ENCODE measurements at places on chromosomes 1 and 21.

DNA sequence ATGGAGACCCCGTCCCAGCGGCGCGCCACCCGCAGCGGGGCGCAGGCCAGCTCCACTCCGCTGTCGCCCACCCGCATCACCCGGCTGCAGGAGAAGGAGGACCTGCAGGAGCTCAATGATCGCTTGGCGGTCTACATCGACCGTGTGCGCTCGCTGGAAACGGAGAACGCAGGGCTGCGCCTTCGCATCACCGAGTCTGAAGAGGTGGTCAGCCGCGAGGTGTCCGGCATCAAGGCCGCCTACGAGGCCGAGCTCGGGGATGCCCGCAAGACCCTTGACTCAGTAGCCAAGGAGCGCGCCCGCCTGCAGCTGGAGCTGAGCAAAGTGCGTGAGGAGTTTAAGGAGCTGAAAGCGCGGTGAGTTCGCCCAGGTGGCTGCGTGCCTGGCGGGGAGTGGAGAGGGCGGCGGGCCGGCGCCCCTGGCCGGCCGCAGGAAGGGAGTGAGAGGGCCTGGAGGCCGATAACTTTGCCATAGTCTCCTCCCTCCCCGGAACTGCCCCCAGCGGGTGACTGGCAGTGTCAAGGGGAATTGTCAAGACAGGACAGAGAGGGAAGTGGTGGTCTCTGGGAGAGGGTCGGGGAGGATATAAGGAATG is 505 bp downstream of the LMNA start:
- no peak for DNase-seq

GRCh38 chr1:216779686-216780085 is 56.5 kb upstream of the ESRRG start:
- no peak for DNase-seq

GRCh38 chr1:43205671-43206070 is 33.5 kb downstream of the CFAP57 start:
- no peak for DNase-seq

GRCh38 chr21:29384683-29385359 is 86.1 kb downstream of the BACH1 start:
- DNase-seq: no peak

- DNase-seq: no peak
These were observed 59.6 kb downstream of the XPR1 start for GRCh38 chr1:180691322-180691913.

DNA sequence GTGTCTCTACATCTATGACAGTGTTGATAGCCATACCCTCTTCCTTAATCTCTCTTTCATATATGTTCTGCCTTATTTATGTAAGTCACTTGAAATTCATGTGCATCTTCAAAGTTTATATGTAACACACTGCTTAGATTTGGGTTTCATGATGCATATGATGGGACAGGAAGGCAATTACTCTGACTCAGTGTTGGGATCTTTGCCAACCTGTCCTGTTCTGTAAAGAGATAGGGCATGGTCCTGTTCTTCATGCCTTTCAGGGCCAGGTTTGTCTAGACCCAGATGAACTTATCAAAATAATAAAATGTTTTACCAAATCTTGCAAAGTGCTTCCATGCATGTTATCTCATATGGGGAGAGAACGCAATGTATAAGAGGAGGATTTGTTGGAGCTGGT is 69.5 kb downstream of the TMPRSS15 start:
- DNase-seq: no peak

DNA sequence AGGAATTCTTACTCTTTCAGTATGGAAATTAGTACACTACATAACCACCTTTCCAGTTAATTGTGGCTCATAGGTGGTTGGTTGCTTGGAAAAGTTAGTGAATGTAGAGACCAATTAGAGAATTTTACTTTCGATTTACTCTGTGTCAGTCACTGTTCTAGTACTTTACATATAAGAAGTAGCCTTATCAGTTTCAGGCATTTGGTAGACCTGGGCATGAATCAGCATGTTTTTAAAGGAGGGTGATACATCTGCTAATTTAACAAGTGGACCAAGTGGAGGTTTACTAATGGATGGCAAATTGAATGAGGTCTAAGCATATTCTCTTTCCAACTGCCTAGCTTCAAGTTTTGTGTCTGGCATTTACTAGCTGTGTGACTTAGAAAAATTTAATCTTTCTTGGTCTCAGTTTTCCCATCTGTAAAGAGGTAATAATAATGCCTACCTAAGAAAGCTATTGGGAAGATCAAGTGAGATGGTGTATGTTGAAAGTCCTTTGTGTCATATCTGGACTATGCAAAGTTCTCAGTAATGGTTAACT is 1158.6 kb downstream of the PLA2G4A start:
- DNase-seq: no peak

DNA sequence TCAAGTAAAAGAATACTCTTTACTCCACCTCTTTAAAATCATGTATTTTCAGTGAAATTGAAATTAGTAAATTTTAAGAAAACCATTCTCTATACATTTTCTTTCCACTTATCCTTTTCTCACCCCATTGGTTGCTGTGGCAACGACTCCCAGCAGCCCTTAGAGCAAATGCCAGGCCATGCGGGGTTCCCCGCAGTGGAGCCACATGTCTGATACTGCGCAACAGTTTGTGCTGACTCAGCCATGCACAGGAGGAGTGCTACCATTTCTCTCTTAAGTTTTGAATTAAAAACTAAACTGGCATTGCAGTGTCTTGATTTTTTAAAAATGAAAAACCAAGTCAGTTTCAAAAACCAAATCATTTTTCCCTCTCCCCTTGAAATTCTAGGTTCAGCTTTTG is 214.1 kb upstream of the L1TD1 start:
- DNase-seq: no peak

DNA sequence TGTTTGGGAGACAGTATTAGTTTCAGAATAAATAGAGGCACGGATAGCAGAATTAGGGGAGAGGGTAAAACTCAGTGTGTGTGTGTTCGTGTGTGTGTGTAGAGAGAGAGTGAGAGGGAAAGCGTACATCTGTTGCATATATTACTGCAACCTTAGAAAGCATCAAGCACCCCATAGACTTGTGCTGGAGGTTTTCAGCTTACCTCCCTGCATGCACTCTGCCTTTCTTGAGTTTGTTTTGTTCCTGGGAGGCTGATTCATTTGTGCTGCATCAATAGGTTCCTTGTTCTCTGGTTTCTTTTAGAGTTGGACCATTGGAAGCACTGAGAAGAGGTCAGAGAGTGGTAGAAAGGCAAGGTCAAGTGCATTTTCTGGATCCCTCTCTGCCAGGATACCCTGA is 104.4 kb upstream of the KCNK1 start:
- no peak for DNase-seq

- no peak for DNase-seq
These were observed 3.6 kb upstream of the KIAA2013 start for GRCh38 chr1:11929849-11930248.

GRCh38 chr21:46216132-46216747 is 12.3 kb downstream of the LSS start:
- no peak for DNase-seq

- no peak for DNase-seq
These were observed 107.8 kb upstream of the WNT4 start for GRCh38 chr1:22250724-22251123.

GRCh38 chr1:103129796-103130195 is 21.5 kb upstream of the COL11A1 start:
- no peak for DNase-seq

DNA sequence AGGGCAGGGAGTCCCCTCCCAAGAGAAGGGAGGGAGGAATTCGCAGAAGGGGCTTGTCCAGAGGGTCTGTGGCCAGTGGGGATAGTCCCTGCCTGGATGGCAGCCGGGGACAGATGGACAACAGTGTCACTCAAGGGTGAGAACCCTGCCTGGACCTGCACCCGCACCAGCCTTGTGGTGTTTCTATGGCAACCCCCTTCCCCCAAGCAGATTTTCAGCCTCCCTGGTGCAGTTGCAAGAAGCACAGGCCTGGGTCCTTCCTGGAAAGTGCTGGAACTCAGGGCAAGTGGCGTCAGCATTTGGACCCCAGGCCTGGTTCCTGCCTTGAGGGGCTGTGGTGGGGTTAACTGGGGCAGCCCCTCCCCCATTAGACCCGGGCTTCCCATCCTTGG is 83.8 kb upstream of the ACTL8 start:
- DNase-seq: no peak

DNA sequence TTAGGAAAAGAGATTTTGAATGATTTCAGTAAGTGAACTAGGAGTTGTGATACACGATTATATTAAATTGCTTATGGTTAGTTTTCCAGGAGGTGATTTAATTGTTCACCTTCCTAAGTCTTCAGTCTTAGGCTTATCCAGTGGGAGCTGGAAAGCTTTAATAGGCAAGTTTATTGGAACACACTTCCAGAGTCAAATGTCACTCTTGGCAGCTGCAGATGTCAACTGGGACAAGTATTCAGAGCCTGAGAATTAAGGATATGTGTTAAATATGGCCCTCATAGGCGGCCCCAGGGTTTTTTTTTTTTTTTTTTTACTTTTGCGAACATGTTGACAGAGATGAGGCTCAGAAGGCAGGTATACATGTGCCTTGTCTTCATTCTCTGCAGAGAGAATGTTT is 29.2 kb downstream of the UCK2 start:
- DNase-seq: no peak

GRCh38 chr1:236099355-236099974 is 34.6 kb upstream of the NID1 start:
- no peak for DNase-seq

DNA sequence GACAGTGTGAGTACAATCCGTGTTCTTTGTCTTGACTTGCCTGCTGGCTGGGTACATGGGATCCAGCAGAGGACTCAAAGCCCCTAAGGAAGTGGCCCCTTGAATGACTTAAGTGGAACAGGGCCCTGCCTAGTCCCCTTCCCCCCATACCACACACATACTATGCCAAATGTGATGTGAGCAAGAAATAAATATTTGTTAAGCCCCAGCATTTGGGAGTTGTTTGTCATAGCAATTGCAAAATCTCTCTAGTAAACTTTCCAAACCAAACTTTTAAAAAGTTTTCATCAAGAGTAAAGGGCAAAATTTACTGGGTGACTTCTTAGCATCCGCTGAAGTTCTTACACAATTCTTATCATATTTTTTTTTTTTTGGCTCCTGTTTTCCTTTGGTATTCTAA is 32.5 kb upstream of the CACHD1 start:
- DNase-seq: no peak

DNA sequence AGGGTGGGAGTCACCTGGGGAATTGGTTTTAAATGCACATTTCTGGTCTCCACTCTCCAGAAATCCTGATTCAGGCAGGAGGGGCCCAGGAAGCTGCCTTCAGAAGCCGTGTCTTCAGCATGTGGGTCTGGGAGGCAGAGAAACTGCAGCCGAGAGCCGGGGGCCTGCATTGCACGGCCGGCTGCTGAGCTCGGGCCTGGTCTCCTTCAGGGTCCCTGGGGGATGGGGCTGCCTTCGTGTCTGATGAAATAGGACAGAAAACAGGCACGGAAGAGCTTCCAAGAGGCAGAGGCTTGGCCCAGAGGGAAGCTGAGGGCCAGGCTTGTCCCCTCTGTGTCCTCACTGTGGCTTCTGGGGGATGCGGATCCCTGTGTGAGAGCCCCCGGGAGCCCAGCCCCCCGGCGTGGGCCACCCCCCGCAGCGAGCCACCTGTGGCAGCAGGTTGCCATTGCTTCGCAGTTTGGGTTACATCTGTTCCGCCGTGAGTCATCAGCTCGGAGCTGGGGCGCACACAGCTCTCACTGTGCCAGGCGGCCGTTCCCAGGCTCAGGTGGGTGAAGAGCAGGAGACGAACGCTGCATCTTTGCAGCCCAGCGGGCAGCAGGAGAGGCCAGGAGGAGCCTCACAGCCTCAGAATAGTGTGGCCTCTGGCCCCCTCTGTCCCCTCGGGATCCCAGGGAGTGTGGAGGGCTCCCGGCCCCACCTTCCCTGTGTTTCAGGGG is 72.4 kb downstream of the AJAP1 start:
- no peak for DNase-seq

GRCh38 chr1:65792669-65793358 is at the start of gene PDE4B:
Gene PDE4B, plus strand, starts transcription at chr1:65792895.
- DNase-seq: no peak

DNA sequence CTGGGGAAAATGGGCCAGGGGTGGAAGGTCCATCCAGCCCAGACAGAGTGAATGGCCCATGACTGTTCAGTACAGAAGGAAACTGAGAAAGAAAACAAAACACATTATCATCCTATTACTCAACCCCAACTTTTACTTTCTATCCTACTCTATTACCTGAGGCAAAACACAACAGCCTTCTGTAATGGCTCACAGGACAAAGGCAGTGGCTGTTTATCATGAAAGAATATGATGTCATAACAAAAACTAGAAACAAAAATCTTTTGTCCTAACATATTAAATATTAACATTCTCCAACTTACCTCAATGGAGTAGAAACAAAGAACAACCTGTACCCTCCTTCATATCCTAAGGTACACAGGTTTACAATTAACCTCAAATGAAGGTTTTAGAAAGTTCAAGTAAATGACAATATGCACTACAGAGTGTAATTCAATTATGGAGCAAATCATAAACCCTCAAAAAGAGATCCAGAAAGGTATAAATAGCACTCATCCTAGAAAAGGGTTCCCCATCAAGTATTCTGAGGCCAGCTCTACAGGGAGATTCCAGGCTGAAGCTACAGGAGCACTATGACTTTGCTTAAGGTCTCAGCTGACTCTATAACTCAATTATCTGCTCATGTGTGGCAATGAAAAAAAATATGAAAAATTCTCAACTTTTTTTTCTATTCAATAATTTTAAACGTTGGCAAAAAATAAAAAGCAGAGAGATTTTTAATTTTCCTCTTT is 15.1 kb downstream of the ELK4 start:
- no peak for DNase-seq

DNA sequence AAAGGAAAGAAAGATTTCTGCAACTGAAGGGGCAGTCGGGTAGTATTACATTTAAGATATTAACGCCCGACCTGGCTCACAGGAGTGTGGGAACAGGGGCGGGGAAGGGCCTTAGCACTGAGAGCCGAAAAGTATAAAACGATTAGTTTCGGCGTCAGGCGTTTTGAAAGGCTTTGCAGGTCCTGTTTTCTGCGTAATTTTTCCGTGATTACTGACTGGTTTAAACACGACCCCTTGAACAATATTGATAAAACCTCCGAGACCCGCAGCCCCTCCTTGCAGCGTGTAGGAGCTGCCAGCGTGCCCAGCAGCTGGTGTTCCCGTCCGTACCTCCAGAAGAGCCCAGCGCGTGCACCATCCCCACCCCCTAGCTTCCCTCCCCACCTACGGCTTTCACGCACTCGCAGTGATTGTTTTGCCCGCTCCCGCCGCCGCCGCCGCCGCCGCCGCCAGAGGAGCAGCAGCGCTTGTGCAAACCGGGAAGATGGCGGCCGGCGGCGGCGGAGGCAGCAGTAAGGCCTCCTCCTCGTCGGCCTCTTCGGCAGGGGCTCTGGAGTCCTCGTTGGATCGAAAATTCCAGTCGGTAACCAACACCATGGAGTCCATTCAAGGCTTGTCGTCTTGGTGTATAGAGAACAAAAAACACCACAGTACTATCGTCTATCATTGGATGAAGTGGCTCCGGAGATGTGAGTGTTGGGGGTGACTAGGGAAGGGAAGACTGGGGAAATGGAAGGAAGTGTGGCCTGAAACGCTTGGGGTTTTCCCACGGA is 470 bp downstream of the RPRD2 start:
- peak; percentile 76 for DNase-seq

DNA sequence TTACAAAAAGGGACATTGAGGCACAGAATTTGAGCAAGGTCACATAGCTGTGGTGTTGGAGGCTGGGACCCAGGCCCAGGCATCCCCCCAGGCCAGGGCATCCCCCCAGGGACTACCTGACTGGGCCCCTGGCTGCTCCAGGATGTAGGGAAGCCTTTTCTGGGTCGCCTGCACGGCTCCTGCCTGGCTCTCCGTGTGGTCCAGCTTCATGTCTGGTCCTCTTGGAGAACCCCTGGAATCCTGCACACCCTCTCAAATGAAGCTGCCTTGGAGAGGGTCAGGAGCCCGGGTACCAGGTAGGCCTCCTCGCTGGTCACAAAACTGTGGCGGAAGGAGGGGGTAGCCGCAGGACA is 919 bp upstream of the CELSR2 start:
- no peak for DNase-seq

All from activated T-helper 1 cell treated with Interleukin-2 at 50 U/mL for 16 hours (primary cell).